Stimulated activated CD8-positive, alpha-beta memory T cell treated with anti-CD3 and anti-CD28 coated beads, Interleukin-4, amount 100 ng/mL, for 48 hours (primary cell): ENCODE measurements at places on chromosomes 4 and X.
A peak's percentile ranks its signal among the peaks of the same experiment; 100 is the strongest.

DNA sequence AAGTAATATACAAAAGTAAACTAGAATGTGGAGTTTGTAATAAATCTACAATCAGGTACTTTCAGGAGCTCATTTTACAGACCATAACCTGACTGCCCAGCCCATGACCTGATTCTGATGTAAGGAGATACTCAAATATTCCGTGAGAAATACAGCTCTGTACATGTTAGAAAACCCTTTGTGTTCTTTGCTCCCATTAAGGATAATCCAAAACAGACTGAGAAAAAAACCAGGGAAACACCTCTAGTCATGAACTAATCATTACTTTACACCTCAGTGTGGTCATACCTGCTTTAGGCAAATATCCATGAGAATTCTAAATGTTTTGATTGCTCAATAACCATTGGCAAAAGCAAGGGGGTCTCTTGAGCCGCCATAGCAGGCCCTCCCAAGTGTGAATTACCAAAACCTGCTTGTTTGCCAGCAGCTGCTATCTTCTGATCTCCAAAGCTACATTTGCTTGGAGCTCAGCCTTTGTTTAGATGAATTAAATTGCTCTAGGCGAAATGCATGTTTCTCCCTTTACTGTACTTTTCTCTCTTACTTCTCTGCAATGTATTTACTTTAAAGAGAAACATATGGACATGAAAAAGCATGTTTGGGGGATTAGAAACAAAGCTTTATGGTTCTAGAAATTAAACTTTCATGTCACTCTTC is 79.1 kb downstream of the ANKRD50 start:
- no peak for DNase-seq

GRCh38 chr4:41504167-41504818 is 33.7 kb upstream of the LIMCH1 start:
- no peak for DNase-seq

DNA sequence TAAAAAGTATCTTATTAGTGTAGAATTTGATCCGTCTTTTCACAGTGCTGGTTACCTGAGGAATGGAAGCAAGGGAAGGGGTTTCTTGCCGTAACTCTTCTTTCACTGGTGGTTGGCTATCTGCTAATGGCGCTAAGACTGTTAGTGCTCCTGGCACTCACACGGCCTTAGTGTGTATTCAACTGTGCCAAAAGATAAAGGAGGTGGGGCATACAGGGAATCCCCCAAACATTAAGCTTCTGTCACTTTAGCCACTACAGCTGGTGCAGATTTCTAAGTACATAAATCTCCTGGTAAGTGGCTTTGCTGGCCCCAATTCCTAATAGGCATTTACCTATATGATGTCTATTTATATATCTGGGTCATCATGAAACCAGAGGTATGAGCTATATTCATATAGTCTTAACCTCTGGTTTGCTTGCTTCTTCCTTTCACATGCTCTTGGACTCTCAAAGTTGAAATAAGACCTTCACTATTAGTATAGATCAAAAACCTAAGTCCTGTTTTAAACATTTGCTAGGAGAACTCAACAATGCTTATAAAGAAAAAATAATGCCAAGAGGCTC is 95.1 kb downstream of the TSPAN7 start:
- no peak for DNase-seq

GRCh38 chrX:115324194-115324593 is 34.7 kb downstream of the LUZP4 start:
- no peak for DNase-seq

DNA sequence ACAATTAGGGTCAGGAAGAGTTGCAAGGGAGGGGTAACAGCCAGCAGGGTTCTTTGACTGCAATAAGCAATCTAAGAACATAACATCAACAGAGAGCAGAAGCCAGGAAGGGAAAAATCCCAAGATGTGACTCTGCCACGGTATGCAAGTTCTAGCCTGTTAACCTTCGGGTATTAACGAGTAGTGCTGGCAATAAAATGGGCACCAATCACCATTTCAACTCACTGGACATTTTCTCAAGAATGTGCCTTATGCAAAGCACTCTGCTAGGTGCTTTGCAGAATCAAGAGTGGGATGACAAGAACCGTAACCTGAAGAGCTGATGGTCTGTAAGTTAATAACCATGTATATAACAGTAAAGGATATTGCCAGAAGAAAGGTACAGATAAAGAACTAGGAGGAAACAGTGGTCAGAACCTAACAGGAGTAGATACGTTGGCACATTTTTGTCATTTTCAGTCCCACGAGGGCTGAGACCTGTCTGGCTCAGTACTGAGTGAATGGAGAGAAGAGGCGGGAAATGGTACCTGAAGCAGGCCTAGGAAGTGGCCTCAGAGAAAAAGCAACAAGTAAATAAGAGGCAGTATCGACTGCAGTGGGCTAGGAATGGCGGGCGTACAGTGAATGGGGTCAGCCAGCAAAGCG is 2.7 kb downstream of the ELOVL6 start:
- DNase-seq = no peak

DNA sequence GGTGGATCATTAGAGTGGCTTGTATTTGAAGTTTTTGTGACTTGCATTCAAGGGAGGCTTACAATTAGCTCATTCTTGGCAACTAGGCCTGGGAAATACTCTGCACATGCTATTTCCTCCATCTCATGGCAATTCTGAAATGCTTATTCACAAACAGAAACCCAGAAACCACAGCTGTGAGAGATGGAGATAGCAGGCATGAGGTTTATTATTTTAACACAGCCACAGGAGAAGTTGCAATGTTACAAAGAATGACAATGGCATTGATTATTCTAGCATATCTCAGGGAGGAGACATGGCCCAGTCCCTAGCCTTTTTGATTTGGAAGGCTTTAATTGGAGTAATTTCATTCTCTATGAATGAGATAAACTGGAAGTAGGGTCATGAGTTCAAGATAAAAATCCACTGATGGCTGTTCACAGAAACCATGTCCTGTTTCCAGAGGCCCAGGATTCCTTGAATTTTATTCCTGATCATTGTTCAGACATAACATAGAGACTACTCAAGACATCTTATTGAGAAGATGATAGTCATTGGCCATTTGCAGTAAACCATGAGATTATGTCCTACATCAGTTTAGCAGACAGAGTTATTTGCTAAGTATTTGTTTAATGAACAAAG is 123.9 kb downstream of the MID1 start:
- DNase-seq = no peak

GRCh38 chr4:187464573-187464972 is 531.0 kb upstream of the ZFP42 start:
- no peak for DNase-seq

GRCh38 chr4:114087596-114088230 is 108.3 kb upstream of the ARSJ start:
- DNase-seq = no peak

GRCh38 chrX:101642093-101642492 is 17.6 kb downstream of the ARMCX2 start:
- DNase-seq = no peak

GRCh38 chrX:1529328-1529727 is 7.7 kb downstream of the P2RY8 start:
- peak; percentile 32 for DNase-seq

DNA sequence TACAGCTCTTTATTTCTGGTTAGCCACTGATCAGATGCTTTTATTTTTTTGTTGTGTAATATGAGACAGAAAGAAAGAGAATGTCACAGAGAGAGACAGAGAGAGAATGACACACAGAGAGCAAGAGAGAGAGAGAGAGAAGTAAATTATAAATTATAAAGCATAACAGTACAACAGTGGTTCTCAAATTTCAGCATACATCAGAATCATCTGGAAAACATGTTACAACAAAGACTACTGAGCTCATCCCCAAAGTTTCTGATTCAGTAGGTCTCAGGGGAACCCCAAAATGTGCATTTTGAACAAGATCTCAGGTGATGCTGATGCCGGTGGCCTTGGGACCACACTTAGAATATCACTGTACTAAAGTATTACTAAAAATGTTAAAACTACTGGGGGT is 245.8 kb upstream of the DIAPH2 start:
- no peak for DNase-seq

DNA sequence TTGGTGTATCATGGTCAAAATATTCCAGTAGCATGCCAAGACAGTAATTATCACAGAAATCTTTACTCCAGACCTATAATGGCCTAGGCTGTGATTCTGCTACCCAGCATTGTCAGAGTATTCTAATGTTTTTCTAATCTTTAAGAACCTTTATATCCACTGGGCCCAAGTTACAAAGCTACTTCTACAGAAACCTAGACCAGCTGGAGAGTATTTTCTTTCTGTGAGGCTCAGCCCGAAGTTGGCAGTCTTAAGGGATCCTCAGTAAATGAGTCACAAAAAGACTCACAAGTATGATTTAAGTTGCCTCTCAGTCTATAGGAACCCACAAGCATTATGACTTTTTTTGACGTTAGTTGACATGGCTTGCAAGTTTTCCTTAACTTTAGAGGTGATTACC is 638.5 kb upstream of the FAM241A start:
- DNase-seq = no peak

GRCh38 chr4:18025288-18025687 is 3.7 kb upstream of the LCORL start:
- DNase-seq = no peak

- DNase-seq = no peak
These were observed 7.2 kb upstream of the CPLX1 start for GRCh38 chr4:833156-833555.

- no peak for DNase-seq
These were observed 6.9 kb upstream of the PGRMC1 start for GRCh38 chrX:119229253-119229615.

- DNase-seq = no peak
These were observed 129.5 kb downstream of the TSPAN5 start for GRCh38 chr4:98528882-98529281.

DNA sequence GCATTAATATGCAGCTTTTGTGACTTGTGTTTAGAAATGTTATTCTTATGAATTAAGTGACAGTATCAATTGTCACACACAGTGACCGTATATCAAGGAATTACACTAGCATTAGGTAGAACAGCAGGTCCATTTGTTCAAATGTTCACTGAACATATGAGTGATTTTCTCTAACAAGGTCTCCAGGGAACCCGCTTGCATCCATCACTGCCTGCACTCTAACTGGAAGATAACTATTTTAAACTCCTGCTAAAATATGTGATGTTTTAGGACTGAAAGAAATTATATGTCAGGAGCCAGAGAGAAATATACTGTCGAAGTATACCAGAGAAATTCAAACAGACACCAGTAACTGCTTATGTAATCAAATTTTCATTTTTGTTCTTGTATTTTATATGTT is 1395.7 kb downstream of the PCDH18 start:
- no peak for DNase-seq

DNA sequence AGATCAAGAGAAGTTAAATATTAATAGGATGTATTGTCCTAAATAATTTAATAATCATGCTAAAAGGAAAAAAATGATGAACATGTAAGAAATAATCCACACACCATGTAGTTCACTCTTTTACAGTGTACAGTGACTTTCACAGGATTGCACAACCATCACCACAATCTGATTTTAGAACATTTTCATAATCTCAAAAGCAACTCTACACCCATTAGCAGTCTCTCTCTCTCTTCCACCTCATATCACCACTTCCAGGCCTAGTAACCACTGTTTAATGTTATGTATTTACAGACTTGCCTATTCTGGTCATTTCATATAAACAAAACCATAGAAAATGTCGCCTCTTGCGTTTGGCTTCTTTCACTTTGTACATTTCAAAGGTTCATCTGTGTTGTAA is 153.4 kb downstream of the FSTL5 start:
- DNase-seq = no peak

- DNase-seq = no peak
These were observed 339.5 kb downstream of the DHX15 start for GRCh38 chr4:24244663-24245490.

DNA sequence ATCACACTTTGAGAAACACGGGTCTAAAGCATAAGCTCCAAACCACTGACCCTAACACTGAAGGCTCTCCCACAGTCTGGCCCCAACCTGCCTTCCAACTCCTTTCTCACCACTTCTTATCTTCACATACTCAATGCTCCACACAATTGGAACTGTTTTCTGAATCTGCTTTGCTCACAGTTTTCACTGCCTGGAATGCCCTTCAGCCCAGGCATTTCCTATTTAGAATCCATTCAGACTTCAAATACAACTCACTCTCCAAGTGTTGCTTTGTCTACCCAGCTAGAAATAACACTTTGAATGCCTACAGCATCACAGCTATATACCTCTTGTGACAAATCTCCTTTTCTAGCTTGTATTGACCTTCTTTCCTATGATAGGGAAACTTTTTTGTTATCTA is 10.2 kb downstream of the OTUD4 start:
- DNase-seq = no peak

DNA sequence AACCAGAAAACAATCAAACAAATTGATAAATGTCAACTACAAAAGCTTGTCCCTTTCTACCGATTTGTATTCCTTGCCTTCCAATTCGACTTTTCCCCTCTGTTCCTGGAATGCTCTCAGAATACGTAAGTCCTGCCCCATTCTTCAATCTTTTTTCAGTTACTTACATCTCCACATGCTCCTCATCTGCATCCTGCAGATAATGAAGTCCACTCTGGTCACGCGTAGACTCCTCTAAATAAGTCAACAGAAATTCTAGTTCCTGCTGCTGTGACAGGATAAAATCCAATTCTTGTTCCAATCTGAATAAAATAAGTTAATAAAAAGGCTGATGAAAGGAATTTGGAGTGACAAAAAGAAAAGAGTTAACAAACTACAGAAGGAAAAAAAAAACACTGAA is 34.4 kb upstream of the RBM41 start:
- no peak for DNase-seq

DNA sequence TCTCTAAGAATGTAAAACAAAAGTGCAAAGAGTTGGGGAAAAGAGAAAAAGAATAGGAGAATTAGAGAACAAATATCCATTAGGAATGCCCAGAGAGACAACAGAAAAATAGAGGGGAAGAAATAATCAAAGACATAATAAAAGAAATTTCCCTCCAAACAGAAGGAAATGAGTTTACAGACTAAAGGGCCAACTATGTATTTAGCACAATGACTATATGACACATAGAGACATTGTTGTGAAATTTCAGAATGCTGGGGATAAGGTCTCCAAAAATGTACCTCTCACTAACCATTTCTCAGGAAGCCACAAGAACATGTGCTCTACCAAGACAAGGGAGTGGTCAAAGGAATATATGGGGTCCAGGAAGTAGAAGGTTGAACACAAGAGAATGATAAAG is 121.0 kb upstream of the ACSL4 start:
- DNase-seq = no peak

- DNase-seq = no peak
These were observed 107.0 kb downstream of the NDST3 start for GRCh38 chr4:118141240-118141639.

GRCh38 chrX:11541510-11541909 is 124.2 kb downstream of the ARHGAP6 start:
- no peak for DNase-seq
